ENCODE measurements at places on chromosomes 16 and 17. TPM values are rescaled to one million over a fixed set of nuclear protein-coding genes. Genes with fewer than 3 reads are reported as not detected.
A peak's percentile ranks its signal among the peaks of the same experiment; 100 is the strongest.

OVCA2 gene
- 14.4 TPM for total RNA-seq

PRAC1 gene
- total RNA-seq = not detected

DNA sequence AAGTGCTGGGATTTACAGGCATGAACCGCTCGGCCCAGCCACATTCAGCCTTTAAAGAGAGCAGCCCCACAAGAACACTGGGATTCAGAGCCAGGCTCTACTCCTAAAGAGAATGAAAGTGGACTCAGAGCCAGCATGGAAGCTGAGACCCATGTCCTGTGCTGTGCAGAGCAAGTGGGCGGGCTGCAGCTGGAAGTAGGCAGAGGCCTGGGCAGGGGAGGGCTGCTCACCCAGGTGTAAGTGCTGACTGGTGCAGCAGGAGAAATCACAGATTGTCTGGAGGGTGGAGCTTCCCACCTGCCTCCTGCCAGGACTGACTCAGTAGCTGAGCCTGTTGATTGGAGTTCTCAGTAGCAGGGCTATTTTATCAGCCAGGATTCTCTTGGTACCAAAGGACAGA lies 178.7 kb downstream of the KATNIP start:
- DNase-seq = no peak

DNA sequence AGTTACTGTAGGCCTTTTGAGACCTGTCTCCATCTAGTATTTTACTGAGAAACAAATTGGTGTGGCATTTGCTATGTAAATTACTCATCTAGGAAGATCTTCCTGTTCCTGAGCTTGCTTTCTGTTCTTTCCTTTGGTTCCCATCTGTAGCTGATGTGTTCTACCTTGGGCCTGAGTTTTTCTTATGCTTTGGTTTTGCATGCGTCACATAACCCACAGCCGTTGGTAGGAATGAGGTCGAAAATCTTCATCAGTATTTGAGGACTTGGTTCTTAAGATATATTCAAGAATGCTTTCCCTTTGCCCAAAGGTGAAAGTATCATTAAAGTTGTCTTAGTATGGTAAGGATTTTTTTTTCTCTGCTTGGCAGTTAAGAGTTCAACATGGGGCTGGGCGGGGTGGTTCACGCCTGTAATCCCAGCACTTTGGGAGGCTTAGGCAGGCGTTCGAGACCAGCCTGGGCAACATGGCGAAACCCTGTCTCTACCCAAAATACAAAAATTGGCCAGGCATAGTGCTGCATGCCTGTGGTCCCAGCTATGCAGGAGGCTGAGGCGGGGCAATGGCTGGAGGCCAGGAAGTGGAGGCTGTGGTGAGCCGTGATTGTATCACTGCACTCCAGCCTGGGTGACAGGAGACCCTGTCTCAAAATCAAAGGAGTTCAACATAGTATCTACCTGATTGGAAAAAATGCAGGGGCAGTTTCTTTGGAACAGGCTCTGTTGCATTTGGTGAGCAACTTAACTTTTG lies 28.8 kb downstream of the IST1 start:
- DNase-seq = no peak

TRPV3 gene
- total RNA-seq = 1.3 TPM

SOST gene
- not detected for total RNA-seq

ARL17B gene
- 17.8 TPM for total RNA-seq

GRCh38 chr17:1774390-1775176 lies 12.7 kb downstream of the SERPINF1 start:
- peak; percentile 4 for DNase-seq

- DNase-seq = no peak
Observed at GRCh38 chr17:5893741-5894140, 176.4 kb upstream of the WSCD1 start.

SMIM36 gene
- total RNA-seq = not detected

B3GNT9 gene
- 7.8 TPM for total RNA-seq

DNA sequence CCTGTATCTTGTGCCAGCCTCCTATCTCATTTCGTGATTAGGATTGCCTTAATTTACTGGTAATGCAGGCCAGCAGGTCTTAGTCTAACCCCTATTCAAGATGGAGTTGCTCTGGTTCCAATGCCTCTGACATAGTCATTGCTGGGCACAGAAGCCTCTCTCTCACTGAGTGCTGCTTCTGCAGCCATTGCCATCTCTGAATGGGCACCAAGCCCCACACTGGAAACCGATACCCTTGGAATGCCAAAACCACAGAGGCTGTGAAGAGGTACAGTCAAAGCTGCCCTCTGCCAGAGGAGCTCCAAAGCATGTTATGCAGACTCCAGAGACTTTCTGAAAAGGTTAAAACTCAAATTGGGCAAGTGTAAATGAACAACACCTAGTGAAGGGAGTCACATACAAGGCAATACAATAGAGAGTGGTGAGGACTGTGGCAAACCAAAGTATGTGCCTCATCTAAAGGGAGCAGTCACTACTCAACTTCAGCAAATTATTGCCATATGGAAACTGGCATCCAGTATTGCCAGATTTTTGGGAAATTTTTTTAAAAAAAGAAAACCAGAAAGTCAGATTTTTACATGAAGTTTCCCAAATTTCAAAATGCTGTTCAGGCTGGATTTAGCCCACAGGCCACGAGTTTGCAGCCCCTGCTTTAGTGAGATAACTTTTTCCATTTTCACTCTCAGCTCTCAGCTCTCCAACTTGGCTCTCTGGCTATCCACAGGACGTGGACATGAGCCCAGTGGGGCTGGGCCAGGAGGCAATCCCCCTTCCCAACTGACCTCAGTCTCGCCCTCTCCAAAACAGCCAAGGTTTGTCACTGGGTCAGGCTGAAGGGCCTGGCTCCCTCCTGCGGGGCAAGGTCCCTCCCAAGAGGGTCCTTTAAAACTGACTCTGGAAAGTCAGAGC lies 2.1 kb upstream of the MMP2 start:
- DNase-seq = peak; percentile 79

VMO1 gene
- 0.69 TPM for total RNA-seq

GRCh38 chr16:17526956-17527937 lies 56.5 kb upstream of the XYLT1 start:
- DNase-seq = no peak

DNA sequence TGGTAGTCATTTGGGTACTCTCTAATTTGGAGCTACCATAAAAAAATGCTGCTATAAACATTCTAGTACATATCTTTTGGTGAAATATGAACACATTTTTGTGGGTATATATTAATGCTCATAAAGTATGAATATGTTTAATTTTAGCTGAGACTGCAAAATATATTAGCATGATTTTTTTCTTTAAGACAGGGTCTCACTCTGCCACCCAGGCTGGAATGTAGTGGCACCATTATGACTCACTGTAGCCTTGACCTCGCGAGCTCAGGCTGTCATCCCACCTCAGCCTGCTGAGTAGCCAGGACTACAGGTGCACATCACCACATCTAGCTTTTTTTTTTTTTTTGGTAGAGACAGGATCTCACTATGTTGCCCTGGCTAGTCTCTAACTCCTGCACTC lies 371.7 kb downstream of the SOX9 start:
- DNase-seq = no peak

DNA sequence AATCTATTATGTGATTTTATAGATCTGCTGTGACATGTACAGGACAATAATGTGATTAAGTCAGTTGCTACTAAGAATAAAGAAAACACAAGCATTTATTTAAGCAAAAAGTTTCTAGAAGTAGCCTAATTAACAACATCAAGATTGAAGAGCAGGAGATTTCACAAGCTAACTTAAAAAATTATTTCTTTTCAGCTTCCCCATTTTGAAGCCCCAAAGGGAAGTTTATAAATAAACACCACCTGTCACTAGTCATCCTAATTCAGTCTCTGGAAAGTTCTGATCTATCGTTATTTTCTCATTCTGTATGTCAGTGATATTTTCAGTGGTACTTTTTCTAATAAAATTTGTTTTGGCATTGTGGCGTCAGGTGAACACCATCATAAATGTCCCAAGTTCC lies 8.3 kb downstream of the CAPNS2 start:
- no peak for DNase-seq

DNA sequence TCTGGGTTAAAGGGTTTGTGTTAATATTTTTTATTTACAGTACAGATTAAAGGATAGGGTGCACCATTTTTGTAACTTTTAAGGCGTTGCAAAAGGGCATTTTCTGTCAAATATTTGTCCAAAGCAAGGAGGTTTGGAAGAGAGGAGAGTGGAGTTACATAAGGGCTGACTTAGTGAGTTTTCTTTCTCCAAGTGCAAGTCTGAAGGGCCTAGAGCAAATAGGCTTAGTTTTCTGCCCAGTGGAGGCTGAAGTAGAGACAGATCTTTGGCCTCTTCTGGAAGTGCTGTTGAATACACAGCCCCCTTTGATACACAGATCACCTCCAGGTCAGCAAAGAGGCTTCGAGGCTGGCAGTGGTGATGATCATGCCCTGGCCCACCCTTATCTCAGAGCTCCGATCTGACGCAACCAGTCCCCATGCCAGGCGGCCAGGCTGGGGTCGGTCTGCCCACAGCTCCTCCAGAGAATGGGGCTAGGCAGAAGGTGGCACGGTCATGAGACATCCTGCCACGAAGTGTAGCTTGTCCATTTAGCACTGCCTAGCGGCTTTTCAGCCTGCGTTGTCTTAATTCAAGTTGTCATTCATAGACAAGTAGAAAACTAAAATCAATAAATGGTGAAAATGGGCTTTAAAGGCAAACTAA lies 79.5 kb upstream of the IRX3 start:
- no peak for DNase-seq

- peak; percentile 94 for DNase-seq
Observed at GRCh38 chr16:21158208-21159110, at the start of gene LDAF1. Gene LDAF1 (plus strand): TSS chr16:21158674. CDS start chr16:21161183, 2,509 bp downstream.

DNA sequence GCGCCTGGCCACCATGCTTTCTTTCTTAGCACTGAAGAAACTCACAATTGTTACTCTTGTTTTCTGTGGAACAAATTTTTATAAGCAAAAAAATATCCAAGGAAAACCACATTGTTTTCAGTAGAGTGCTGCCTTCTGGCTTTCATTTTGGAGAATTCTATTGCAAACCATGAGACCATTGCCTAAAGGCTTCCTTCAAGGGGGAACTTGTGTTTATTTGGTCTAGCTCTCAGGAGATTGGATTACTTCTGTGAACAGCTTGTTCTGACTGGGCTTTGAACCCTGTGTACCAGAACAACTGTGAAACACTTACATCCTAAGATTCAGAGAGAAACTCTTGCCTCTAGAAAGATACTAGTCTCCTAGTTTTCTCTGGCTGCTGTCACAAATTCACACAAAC lies 32.1 kb downstream of the TOM1L1 start:
- DNase-seq = no peak

- no peak for DNase-seq
Observed at GRCh38 chr17:54861471-54861983, 39.1 kb upstream of the TOM1L1 start.

EFCAB13 gene
- total RNA-seq = 2.4 TPM

DNA sequence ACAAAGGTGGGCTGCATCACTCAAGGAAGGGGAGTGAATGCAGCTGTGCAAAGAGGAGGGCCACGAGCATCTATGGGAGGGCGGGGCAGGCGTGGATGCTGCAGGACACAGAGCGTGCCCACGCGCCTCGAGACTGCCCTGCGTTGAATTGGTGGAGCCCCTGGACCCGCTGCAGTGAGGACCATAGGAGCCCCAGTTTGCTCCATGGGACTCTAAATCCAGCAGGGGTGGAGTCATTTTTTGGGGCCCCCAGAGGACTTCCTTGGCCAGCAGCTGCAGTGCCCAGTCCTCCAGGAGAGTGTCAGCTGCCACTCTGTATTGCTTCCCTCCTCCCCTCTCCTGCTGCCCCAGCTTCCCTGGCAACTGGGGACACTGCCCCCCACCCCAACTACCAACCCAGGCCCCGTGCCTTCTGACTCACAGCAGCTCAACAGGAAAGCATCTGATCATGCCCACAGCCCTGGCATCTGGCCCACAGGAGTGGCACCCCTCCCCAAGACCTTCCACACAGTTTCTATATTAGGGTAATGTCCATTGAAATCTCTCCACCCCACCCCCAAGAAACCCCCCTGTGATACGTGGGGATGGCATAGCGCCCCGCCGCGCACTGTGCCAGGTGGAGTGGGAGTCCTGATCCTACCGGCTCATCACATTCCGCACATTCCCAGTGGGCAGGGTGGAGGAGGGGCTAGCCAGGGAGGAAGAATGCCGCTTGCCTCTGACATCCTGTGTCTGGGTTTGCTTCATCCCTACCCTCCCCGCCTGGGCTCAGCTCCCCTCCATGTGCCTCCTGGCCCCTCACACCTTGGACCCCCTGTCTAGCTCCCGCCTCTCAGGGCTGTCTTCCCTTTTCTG lies 27.8 kb upstream of the ITGA3 start:
- no peak for DNase-seq

GRCh38 chr17:10421211-10421610 lies 539 bp downstream of the MYH8 start:
- no peak for DNase-seq

DNA sequence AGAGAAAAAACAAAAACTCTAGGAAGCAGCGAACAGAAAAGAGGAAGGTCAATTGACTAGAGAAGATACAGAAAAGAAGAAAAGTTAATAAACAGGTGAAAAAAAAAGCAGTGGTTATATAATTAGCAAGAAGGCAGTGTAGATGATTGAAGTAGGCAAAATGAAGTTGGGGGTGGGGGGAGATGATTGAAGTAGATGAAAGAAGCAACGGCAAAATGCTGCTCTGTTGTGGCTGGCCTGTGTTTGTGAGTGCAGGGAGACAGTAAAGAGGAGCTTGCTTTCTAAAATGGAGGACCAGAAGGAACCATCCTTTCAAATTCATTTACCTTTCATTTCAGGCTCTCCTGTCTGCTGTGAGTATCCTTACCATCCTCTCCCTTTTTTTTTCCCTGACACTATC lies 3.6 kb downstream of the EVI2B start:
- no peak for DNase-seq

TPSB2 gene
- 7.3 TPM for total RNA-seq

ALOX15 gene
- 4.5 TPM for total RNA-seq

GRCh38 chr17:64028874-64029464 lies 8.5 kb upstream of the ICAM2 start:
- peak; percentile 61 for DNase-seq

GRCh38 chr16:78220571-78220970 lies 121.1 kb downstream of the WWOX start:
- no peak for DNase-seq

DNA sequence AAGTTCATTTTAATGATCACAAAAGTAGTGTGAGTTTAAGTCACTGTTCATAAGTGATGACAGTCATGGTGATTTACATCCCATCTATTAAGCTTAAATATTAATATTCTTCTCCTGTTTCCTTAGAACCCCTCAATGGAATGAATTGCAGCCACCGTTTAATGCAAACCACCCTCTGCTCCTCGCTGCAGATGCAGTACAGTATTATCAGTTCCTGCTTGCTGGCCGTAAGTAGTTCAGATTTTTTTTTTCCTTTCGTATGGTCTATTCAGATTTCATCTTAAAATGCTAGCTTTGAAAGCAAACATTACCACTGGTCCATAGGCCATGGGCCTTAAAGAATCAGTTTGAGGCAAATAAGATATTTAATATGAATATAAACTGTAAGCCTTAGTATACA lies 359.0 kb upstream of the TBX2 start:
- DNase-seq = no peak

FGF11 gene
- total RNA-seq = 13.8 TPM

GRCh38 chr17:15516150-15516549 lies 47.1 kb downstream of the TVP23C start:
- DNase-seq = no peak

TBC1D26 gene
- not detected for total RNA-seq
